SIG-M5 (cell line): ENCODE measurements at places on chromosomes 2 and 18.

- DNase-seq = no peak
Observed at GRCh38 chr2:126372406-126372805, 283.6 kb upstream of the GYPC start.

- no peak for DNase-seq
Observed at GRCh38 chr2:112480530-112481049, 1.4 kb upstream of the TTL start.

GRCh38 chr2:235841863-235842262 lies 326.3 kb downstream of the GBX2 start:
- no peak for DNase-seq

DNA sequence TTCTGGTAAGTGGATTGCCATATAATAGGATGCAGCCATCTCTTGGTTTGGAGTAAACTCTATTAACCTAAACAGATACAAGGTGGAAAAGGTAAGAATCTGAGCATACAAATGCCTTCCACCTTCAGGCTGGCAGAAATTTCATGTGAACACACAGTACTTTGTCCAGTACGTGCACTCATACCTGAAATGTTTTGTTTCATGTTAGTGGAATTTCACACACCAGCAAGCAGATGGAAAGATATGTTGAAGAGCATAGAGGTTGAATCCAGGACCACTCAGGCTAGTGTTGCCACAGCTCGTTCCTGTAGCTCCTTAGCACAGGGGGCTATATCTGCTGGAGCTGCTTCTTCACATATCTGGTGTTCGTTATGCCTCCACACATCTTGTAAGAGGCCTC lies 34.0 kb downstream of the CRIM1 start:
- DNase-seq = no peak

DNA sequence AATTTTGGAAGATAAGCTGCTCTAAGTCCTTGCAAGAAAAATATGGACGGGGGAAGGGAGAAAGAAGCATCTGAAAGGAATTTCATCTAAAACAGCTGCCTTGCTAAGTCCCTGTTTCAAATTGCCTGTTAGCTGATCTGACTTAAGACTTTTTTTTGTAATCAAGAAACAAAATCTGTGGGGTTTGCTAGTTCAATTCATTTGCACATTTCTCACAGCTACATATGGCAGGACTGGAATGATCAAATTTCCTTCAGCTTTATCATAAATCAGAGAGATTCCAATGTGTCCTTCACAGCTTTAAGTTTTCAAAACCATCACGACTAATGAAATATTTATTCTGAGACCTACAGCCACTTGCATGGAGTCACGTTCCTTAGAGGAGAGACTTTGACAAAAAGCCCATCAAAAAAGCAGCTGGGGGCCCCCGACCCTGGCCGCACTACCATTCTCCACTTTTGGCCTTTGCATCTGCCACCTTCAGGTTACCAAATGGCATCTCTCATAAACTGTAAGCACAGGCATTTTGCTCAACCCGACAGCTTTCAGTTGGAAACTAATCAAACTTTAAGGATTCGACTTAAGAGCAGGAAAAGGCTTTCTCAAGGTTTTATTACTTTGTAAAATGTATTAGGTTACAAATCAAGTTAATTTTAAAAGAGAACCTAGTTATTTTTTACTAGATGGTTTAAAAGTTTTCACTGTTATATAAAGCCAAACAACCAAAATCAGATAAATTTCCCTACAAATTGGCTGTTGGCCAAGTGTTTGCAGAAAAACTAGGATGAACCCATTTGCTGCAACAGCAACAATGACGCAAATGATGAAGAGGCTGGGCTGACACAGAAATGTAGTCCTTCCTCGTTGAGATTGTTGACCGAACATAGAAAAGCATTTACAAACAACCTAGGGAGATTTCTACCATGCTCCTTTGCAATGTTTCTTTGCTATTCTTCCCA lies 100.4 kb upstream of the RND3 start:
- DNase-seq = no peak

DNA sequence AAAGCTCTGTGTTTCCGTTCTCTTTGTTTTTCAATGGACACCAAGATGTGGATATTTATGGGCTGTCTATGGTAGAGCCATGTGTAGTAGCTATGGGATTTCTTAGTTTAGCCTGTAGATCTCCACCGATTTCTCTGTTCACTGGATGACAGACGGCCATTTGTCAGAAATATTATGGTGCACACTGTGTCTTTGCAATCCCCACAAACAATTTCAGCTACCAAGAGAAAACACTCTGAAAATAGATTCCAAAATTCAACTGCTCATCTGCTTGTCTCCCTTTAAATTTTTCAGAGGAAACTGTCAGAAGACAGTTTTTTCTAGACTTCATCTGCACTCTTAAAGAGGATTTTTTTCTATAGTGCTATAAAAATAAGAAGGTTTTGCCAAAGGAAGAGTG lies 166.8 kb downstream of the CD226 start:
- DNase-seq = no peak

DNA sequence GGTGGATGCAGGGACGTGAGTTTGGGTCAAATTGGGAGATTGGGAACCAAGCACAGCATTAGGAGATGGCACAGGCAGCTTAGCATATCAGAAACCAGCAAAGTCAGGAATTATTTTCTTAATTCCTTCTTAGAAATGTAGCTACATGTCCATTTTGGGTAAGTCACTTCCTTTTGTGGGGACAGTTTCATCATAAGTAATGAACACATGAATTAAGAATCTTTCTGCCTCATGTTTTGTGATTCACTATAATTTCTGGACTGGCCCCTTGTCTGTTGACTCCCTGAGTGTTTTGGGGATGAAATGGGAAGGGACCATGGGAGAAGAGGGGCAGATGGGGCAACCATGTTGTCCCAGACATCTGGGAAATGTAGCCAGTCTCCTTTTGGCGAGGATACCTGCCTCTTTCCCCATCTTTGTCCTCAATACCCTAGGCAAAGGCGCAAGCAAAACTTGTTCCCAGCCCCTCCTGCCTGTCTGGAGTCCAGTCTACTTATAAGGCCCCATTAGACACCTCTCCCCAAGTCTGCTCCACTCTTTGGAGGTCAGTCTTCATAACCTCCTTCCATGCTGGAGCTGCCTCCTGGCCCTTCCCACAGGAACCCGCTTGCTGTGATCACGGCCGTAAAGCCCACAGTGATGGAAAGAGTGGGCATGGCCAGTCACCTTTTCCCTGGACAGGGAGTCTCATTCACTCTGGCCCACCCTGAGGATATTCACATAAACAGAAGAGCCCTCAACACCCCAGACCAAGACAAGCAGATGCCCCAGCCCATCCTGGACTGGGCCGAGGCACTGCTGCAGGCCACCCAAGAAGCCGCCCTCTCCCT lies 25.7 kb downstream of the MTHFD2 start:
- no peak for DNase-seq

DNA sequence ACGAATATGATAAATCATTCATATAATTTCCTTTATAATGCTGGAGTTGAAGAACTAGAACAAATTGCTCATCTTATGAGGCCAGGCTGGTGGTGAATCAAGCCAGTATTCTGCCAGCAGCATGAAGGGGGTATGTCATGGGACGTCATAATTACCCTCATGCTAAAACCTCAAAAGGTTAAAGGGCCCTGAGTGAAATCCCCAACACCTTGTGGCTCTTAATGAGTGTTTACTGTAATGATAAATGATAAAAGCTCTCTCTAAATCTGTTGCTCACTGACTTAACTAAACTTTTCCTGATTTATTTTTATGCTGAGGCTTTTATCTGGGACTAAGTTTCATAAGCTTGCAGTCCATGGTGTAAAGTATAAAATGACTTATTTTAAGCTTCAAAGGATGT lies 18.3 kb upstream of the NEDD4L start:
- no peak for DNase-seq

DNA sequence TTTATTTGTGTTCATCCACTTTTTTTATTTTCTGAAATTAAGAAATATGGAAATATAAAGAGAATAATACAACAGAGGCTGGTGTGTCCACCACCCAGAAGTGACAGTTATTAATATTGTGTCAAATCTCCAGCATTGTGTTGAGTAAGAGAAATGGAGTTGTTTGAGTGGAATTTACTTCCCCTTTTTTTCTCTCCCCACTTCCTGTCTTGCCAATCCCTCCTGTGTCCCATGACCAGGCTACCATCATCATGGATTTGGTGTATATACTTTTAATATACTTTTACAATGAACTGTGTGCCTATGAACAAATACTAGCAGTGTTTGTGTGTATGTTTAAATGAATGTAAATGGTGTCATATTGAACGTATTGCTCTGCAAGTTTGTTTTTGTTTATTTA lies 276.9 kb upstream of the SKOR2 start:
- DNase-seq = no peak

- no peak for DNase-seq
Observed at GRCh38 chr2:77588438-77588837, 66.3 kb upstream of the LRRTM4 start.

DNA sequence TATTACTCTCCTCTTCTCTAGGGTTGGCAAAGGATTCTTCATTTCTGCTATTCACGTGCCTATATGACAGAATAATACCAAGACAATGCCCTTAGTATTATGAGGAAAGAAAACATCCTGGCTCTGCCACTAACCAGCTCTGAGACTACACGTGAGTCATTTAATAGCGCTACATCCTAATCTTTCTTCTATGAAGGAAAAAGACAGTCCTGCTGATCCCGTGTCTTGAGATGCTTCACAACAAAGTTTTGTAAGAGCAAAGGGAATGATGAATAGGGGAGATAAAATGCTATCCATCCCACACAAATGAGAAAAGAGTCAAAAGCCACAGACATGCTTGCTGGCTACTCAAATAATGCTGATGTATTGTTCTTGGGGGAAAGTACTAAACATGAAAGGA lies 152.8 kb downstream of the PID1 start:
- no peak for DNase-seq

DNA sequence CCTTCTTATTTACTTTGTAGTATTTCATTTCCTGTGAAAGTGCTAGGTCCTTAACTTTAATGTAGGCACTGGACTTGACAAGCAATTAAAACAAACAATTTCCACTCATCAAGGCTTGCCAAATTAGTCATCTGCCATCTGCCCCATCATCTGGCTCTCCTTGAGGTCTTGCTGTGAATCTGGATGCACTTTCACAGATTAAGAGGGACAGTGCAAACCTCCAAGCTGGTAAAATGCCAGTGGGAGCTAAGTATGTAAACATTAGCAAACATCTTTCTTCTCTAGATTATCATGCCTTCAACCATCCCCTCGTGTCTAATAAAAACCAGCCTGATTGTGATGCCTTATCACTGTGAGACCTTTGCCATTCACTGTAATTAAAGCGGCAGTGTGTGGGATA lies 402.9 kb downstream of the ERBB4 start:
- no peak for DNase-seq

DNA sequence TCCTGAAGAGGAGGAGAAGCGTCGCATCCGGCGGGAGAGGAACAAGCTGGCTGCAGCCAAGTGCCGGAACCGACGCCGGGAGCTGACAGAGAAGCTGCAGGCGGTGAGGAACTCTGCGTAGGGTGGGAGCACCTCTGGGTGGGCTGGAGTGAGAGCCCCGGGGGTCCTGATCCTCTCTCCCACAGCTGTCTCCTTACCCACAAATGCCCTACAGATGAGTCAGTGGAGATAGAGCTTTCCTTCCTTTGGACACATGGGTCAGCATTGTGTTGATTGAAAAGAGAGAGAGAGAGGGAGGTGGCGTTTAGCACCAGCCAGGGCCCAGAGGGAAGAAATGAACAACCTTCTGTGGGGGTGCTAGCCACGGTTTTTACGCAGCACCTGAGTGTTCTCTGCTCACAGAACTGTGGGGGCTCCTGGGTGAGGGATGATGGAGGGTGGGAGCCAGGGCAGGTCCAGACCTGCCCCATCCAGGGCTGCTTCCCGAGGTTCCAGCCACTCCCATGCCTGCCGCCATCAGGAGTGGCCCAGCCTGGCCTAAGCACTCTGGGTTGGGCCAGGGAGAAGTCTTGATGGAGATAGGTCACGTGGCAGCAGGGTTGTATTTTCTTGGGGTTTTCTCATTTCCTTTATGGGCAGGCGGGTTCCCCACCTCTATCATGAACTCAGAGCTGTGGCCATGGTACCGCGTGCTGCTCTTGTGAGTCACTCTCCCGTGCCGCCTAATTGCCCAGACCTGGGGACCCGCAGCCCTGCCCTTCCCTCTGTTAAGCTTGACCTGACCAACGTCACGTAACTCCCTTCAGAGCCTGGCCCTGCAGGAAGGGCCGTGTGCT lies 16.3 kb downstream of the FOSL2 start:
- DNase-seq = no peak

DNA sequence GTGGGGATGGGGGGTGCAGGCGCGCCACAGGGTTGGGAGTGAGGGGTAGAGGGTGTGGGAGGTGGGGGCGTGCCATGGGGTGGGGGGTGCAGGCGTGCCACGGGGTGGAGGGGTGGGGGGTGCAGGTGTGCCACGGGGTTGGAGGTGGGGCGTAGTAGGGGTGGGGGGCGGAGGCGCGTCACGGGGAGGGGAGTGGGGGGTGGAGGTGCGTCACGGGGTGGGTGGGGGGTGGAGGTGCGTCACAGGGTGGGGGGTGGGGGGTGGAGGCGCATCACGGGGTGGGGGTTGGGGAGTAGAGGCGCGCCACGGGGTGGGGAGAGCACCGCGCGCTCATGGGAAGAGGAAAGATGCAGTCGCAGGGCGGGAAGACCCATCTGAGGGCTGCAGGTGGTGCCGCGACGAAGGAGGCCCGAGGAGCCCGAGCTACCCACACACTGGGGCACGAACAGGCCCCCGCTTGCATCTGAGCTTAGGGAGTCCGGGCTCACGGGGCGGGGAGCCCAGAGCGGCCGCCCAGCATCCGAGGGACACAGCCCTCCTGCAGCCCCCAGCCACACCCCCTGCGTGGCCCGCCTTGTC lies 37.5 kb downstream of the SNED1 start:
- DNase-seq = no peak

DNA sequence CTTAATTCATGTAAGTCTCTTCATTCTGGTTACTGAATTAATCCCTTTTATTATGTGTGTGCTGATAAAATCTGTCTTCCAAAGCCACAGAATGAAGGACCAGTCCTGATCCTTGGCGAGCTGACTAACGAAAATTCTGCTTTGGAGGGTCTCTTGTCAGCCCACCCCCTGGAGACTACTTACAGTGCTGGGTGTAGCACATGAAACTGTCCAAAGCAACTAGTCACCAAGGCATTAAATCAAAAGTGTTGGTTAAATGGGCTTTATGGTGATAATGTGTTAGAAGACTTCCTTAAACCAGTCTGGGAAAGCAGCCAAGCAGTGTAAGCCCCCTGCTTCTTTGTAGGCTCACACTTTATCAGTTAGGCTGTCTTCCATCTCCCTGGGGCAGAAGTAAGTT lies 420.2 kb downstream of the SUCLG1 start:
- DNase-seq = no peak
